MCF 10A (cell line): ENCODE measurements at places on chromosomes 5 and 9. TPM values are rescaled to one million over a fixed set of nuclear protein-coding genes. Genes with fewer than 3 reads are reported as not detected.

Gene PCDHGA2
- total RNA-seq: 0.32 and 0.33 TPM in 2 replicates

Gene WHRN
- 9.4 and 12.8 TPM in 2 replicates for total RNA-seq

Gene HRH2
- not detected in 2 replicates for total RNA-seq

Gene CDO1
- total RNA-seq: 0.42 and 0.44 TPM in 2 replicates

Gene FGFR4
- 1.5 and 1.8 TPM in 2 replicates for total RNA-seq

DNA sequence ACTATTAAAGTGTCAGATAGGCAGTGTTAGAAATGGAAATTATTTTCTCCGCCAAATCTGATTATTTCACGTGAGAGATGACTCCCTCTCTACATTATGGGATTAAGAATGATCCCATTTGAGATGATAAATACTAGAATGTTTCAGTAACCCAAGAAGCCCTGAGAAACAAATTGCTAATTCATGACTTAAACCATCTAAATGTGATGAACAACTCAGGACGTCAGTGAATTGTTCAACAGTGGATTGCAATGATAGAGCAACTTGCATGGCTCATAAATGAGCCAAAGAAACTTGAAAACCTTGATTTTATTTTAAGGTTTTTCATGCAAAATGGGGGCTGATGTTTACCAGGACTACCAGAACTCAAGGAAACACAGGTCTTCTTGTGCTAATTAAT, 350.5 kb upstream of the WWC1 start:
- no peak overlapping the region for H3K4me3 ChIP-seq
- H3K27me3 ChIP-seq: no peaks in the 10 kb centered on the region
- H3K4me1 ChIP-seq: peaks cover 9% of the 10 kb centered on the region
- H3K36me3 ChIP-seq: no peaks in the 10 kb centered on the region
- DNase-seq: no peak
- H3K27ac ChIP-seq: no peak overlapping the region

DNA sequence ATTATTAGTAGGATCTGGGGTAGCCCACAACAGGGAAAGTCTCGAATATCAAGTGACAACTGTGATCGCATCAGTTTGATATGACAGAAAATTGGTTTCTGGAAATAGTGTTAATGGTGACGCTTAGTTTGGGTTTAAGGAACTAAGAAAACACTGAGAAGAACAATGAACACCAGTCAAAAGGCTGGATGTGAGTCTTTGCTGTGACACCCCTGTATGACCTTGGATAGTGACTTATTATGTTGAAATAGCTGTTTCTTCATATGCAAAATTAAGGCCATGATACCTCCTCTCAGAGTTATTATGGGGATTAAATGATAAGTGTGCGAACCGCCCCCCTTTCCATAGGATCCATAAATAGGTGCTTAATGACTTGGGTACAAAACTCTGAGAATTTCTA, 926 bp downstream of the DNAJC25 start:
- DNase-seq: peak; percentile 9
- H3K27ac ChIP-seq: peak overlapping the region; percentile 82

- DNase-seq: peak; percentile 63
- no peaks in the 10 kb centered on the region for H3K36me3 ChIP-seq
- no peak overlapping the region for H3K27ac ChIP-seq
- H3K4me3 ChIP-seq: no peak overlapping the region
- H3K27me3 ChIP-seq: no peaks in the 10 kb centered on the region
Observed at GRCh38 chr9:109192732-109193361, 25.8 kb upstream of the FRRS1L start.

- DNase-seq: no peak
- H3K36me3 ChIP-seq: no peaks in the 10 kb centered on the region
- peaks cover 32% of the 10 kb centered on the region for H3K27me3 ChIP-seq
- H3K4me1 ChIP-seq: no peaks in the 10 kb centered on the region
Observed at GRCh38 chr9:9521033-9521779, 1091.6 kb downstream of the PTPRD start.

GRCh38 chr9:10274988-10275387, 337.8 kb downstream of the PTPRD start:
- H3K4me3 ChIP-seq: no peak overlapping the region
- DNase-seq: no peak
- H3K27ac ChIP-seq: no peak overlapping the region
- H3K36me3 ChIP-seq: no peaks in the 10 kb centered on the region

DNA sequence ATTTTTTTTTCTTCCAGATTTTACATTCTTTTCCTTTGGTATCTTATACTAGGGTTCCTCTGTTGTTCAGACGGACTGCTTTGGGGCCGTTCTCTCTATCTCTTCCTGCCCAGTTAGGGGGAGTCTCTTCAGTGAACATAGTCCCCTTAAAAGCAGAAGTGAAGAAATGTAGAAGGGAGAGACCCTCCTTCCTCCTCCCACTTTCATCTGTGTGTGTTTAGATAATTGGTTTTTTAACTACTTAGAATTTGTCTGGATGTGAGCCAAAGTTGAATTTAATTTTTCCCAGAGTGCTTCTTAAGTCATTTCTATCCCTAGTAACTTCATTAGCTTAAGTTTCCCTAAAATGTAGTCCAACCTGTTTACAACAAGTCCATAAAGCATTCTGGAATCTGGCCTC, 167.5 kb downstream of the HACD4 start:
- H3K4me3 ChIP-seq: no peak overlapping the region
- H3K27me3 ChIP-seq: no peaks in the 10 kb centered on the region
- H3K4me1 ChIP-seq: no peaks in the 10 kb centered on the region

- no peaks in the 10 kb centered on the region for H3K4me1 ChIP-seq
- no peak for DNase-seq
- H3K27me3 ChIP-seq: no peaks in the 10 kb centered on the region
- no peak overlapping the region for H3K4me3 ChIP-seq
Observed at GRCh38 chr9:70983723-70984295, 137.6 kb downstream of the TRPM3 start.

DNA sequence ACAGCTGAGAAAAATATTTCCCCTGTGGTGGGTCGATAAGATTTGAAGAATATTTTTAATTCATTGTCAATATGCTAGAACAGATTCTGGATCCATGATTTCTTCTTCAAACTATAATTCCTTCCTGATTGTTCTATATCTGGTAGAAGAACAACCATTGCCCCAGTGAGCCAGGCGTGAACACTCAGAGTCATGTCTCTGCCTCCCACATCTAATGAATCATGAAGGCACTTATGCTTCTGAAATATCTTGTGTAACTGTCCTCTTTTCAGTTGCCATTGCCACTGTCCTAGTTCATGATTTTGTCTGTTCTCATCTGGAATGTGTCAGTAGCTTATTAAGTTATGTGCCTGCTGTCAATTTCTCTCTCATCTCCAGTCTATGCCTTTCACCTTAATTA, 40.0 kb downstream of the GABRG2 start:
- no peaks in the 10 kb centered on the region for H3K4me1 ChIP-seq
- peaks cover 1% of the 10 kb centered on the region for H3K36me3 ChIP-seq
- no peak for DNase-seq
- H3K27me3 ChIP-seq: no peaks in the 10 kb centered on the region

- no peak overlapping the region for H3K27ac ChIP-seq
- no peaks in the 10 kb centered on the region for H3K27me3 ChIP-seq
- no peak overlapping the region for H3K4me3 ChIP-seq
- peak; percentile 88 for DNase-seq
- H3K4me1 ChIP-seq: peaks cover 4% of the 10 kb centered on the region
Observed at GRCh38 chr5:93677359-93677891, 64.0 kb downstream of the POU5F2 start.

- no peaks in the 10 kb centered on the region for H3K27me3 ChIP-seq
- no peak overlapping the region for H3K4me3 ChIP-seq
- H3K36me3 ChIP-seq: no peaks in the 10 kb centered on the region
- DNase-seq: no peak
- no peak overlapping the region for H3K27ac ChIP-seq
- no peaks in the 10 kb centered on the region for H3K4me1 ChIP-seq
Observed at GRCh38 chr9:126548312-126548711, 65.4 kb upstream of the LMX1B start.

DNA sequence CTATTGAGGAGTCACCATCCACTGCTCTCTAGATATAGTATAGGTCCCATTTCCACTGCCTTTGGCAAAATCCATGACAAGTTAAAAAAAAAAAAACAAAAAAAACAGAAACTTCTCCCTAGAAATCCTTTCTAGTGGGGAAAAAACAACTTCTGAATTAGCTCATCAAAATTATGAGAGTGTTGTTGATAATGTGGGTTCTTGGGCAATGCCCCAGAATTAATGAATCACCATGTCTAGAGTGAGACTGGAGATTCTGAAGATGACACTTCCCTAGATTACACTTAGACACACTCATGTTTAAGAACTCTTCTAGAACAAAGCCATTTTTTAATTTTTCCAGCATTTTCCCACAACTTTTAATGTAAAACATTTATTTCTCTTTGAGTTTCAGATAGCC, 728.0 kb upstream of the C9orf72 start:
- DNase-seq: peak; percentile 37
- H3K27ac ChIP-seq: no peak overlapping the region
- no peaks in the 10 kb centered on the region for H3K36me3 ChIP-seq
- no peak overlapping the region for H3K4me3 ChIP-seq
- peaks cover 5% of the 10 kb centered on the region for H3K4me1 ChIP-seq

DNA sequence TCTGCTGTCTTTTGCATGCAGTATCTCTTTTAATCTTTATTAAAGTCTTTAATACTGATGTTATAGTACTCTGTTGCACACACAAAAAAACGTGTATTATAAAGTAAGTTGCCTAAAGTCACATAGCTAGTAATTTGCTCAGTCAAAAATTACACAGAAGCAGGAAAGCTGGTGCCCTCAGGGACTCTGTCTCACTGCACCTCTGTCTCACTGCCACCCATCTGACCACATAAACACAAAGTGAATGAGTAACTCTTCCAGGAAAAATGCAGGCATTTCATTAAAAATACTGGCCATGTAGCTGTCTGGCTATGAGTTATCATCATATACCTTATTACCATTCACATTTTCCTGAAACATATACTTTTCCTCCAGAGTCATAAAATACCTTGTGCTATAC, 591.7 kb downstream of the CSNK1G3 start:
- no peaks in the 10 kb centered on the region for H3K27me3 ChIP-seq
- H3K4me1 ChIP-seq: peaks cover 26% of the 10 kb centered on the region
- peak overlapping the region; percentile 49 for H3K27ac ChIP-seq
- H3K36me3 ChIP-seq: no peaks in the 10 kb centered on the region
- no peak overlapping the region for H3K4me3 ChIP-seq
- DNase-seq: peak; percentile 81

DNA sequence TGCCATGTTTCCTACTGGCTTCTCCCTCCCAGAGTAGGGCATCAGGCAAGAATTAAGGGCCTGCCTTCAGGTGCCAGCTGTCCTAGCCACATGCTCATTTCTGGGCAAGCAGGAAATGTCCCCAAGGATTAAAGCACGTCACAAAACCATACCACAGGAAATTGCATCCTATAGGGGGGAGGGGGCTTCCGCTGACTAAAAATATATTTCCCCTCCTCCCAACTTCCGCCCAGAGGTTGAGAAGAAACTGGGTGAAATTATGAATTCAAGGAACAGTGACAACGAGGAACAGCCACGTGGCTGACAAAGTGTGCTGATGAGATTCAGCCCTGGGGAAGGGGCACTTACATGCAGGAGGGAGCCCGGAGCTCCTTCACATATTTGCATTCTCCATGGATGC, 4.1 kb downstream of the HBEGF start:
- DNase-seq: no peak
- H3K4me3 ChIP-seq: no peak overlapping the region
- H3K36me3 ChIP-seq: peaks cover 19% of the 10 kb centered on the region
- peaks cover 39% of the 10 kb centered on the region for H3K4me1 ChIP-seq
- no peaks in the 10 kb centered on the region for H3K27me3 ChIP-seq
- no peak overlapping the region for H3K27ac ChIP-seq

- H3K27ac ChIP-seq: no peak overlapping the region
- no peaks in the 10 kb centered on the region for H3K27me3 ChIP-seq
- no peak for DNase-seq
- H3K4me3 ChIP-seq: no peak overlapping the region
- no peaks in the 10 kb centered on the region for H3K4me1 ChIP-seq
- no peaks in the 10 kb centered on the region for H3K36me3 ChIP-seq
Observed at GRCh38 chr9:124741662-124742061, 29.4 kb downstream of the NR6A1 start.

DNA sequence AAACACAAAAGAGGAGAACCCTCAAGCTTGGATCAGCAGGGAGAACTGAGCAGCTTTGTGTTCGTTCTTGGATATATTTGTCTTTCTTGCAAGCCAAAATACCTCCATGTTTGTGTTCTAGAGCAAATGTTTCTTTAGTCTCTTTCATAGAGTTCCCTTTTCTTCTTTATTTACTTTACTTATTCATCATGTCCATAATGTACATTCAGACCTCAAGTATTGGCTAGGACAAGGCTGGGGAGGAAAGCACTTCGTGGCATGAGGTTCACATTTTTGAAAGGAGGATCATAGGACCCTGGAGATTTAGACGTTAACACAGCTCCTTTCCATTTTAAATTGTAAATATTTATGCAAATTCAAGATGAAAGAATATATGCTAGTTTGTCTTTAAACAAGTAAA, 590.2 kb upstream of the MEF2C start:
- H3K4me1 ChIP-seq: peaks cover 8% of the 10 kb centered on the region
- H3K27me3 ChIP-seq: no peaks in the 10 kb centered on the region
- no peak overlapping the region for H3K4me3 ChIP-seq

DNA sequence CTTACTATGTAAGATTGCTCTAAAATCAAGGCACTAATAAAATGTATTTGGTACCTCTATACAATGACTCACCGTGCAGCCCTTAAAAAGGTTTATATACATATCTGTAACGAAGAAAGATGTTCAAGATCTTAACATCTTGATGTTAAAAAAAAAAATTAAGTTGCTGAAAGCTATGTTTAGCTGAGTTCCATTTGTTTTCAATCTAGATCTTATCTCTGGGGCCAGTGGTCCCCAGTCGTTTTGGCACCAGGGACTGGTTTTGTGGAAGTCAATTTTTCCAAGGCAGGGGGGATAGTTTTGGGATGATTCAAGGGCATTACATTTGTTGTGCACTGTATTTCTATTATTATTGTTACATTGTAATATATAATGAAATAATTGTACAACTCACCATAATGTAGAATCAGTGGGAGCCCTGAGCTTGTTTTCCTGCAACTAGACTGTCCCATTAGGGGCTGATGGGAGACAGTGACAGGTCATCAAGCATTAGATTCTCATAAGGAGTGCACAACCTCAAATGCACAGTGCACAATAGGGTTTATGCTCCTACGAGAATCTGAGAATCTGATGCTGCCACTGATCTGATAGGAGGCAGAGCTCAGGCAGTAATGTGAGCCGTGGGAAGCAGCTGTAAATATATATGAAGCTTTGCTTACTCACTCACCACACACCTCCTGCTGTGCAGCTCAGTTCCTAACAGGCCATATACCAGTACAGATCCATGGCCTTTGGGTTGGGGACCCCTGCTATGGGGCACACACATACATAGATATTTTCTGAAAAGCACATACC, 27.6 kb upstream of the TSLP start:
- H3K27me3 ChIP-seq: no peaks in the 10 kb centered on the region
- H3K36me3 ChIP-seq: no peaks in the 10 kb centered on the region
- no peaks in the 10 kb centered on the region for H3K4me1 ChIP-seq
- no peak overlapping the region for H3K4me3 ChIP-seq
- H3K27ac ChIP-seq: no peak overlapping the region
- peak; percentile 27 for DNase-seq

DNA sequence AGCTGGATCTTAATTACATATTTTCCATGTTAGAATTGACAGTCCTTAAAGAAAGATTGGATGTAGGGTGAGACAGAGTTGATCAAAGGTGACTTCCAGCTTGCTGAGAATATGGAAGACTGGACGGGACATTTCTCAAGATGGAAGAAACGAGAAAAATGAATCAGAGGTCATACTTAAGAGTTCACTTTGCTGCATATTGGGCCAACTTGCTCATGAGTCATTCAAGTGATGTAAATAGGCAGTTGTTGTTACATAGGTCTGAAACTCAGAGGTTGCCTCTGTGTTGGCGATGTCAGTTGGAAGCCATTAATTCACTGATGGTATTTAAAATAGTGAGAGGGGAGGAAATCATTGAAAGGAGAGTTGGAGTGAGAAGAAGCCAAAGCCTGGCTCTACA, 132.8 kb downstream of the CD180 start:
- peaks cover 39% of the 10 kb centered on the region for H3K4me1 ChIP-seq
- H3K4me3 ChIP-seq: no peak overlapping the region
- DNase-seq: peak; percentile 77
- peak overlapping the region; percentile 57 for H3K27ac ChIP-seq
